ENCODE measurements at places on chromosomes 2 and 18. TPM values are rescaled to one million over a fixed set of nuclear protein-coding genes. Genes with fewer than 3 reads are reported as not detected.

ATP6V1B1 gene
- polyA plus RNA-seq = 0.42 TPM

PID1 gene
- 11.0 TPM for polyA plus RNA-seq

PER2 gene
- polyA plus RNA-seq = 2.6 TPM

FSHR gene
- 0.36 TPM for polyA plus RNA-seq

GALNT5 gene
- not detected for polyA plus RNA-seq

ABCG5 gene
- 0.38 TPM for polyA plus RNA-seq

STAT4 gene
- polyA plus RNA-seq = 5.1 TPM

HOXD1 gene
- polyA plus RNA-seq = not detected

GPBAR1 gene
- not detected for polyA plus RNA-seq

NT5C1B gene
- polyA plus RNA-seq = not detected

SALL3 gene
- 0.24 TPM for polyA plus RNA-seq

KIF5C gene
- polyA plus RNA-seq = 515 TPM

ARID5A gene
- 0.36 TPM for polyA plus RNA-seq

ICA1L gene
- polyA plus RNA-seq = 61.4 TPM

PASK gene
- polyA plus RNA-seq = 32.6 TPM

CGREF1 gene
- 24.5 TPM for polyA plus RNA-seq

PRKD3 gene
- 5.9 TPM for polyA plus RNA-seq

GALNT1 gene
- polyA plus RNA-seq = 103 TPM

RESP18 gene
- polyA plus RNA-seq = not detected

B4GALT6 gene
- 17.8 TPM for polyA plus RNA-seq

CEP192 gene
- 31.7 TPM for polyA plus RNA-seq

TRPM8 gene
- 0.18 TPM for polyA plus RNA-seq

GRP gene
- polyA plus RNA-seq = not detected

ZNF396 gene
- polyA plus RNA-seq = 0.92 TPM

TCF23 gene
- polyA plus RNA-seq = not detected

KCNJ13 gene
- not detected for polyA plus RNA-seq

B3GNT2 gene
- 4.2 TPM for polyA plus RNA-seq

SLC4A3 gene
- polyA plus RNA-seq = 25.3 TPM

CAPN13 gene
- not detected for polyA plus RNA-seq

DNAJC5G gene
- polyA plus RNA-seq = not detected

TPGS2 gene
- 217 TPM for polyA plus RNA-seq

Data from neural cell (in vitro differentiated cells).